T-helper 1 cell (primary cell): ENCODE measurements at places on chromosomes 5 and 9.

DNA sequence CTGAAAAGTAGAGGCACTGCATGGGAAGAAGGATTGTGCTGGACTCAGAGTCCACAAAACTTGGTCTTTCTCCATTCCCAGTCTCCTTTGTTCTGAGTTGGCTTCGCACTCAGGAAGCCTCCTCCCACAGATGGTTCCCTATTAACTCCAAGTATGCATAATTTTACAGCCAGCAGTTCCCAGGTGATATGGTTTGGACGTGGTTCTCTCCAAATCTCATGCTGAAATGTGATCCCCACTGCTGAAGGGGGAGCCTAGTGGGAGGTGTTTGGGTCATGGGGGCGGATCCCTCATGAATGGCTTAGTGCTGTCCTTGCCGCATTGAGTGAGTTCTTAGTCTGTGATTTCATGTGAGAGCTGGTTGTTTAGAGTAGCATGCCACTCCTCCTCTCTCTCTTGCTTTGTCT, 86.6 kb downstream of the FEM1C start:
- DNase-seq: no peak

- no peak for DNase-seq
Measured at GRCh38 chr5:14050821-14051220, 92.3 kb upstream of the TRIO start.

DNA sequence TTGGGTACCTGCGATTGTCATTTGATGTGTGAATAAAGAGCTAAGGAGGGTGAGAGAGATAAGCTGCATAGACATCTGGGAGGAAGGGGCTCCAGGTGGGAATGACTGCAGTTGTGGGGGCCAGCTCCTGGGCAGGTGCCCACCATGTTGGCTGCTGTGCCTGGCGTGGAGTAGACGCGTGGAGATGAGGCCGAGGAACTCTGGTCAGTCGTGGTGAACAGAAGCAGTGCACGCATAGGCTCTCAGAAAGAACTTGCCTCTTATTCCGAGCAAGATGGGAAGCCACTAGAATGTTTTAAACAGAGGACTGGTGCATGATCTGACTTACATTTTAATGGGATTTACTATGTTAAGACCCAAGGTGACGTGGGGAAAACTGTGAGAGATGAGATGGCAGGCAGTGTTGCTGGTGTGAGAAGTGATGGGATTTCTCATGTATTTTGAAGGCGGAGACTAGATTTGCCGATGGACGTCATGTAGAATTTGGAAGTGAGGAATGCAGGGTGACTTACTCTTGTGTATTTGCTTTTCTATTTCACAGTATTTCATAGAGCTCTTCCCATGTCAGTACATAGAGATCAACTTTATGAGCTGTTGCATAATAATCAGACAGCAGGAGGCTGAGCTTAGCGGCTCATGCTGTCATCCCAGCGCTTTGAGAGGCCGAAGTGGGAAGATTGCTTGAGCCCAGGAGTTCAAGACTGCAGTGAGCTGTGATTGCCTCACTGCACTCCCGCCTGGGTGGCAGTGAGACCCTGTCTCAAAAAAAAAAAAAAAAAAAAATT, 71.1 kb downstream of the EHMT1 start:
- no peak for DNase-seq

DNA sequence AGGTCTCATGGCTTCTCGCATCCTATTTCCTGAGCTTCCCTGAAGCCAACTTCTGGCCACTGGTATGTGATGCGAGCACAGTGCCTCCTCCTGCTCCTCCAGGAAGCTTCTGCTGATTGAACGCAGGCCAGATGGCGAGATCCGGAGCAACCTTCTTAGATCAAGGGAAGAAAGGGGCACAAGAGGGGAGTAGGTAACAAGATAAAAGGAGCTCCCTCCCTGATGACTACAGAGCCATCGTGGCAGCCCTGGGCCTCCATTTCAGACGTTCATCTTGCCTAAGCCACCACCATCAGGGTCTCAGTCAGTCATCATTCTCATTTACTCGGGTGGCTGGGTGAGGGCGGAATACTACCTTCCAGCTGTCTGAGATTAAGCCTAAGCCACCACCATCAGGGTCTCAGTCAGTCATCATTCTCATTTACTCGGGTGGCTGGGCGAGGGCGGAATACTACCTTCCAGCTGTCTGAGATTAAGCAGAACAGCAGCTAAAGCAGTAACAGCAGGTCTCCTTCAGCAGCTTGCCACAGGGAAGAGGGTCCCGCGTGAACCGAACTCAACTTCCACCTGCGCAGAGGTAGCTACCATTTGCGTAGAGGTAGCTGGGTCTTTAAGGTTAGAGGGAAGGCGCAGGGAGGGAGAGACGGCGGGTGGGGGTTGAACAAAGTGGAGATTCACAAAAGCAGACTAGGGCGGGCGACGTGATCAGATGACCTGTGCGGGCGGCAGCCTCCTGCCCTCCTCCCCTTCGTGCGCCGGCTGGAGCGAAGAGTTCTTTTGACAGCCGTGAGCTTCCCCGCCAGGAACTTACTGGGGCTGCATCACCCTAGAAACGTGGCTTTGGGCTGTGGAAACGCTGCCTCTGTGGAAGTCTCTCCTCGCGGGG, 27.9 kb upstream of the MGAT1 start:
- DNase-seq: peak; percentile 62

- no peak for DNase-seq
Measured at GRCh38 chr5:67058998-67059743, 137.4 kb downstream of the CD180 start.

- DNase-seq: no peak
Measured at GRCh38 chr9:70641631-70642030, 227.2 kb upstream of the KLF9 start.

DNA sequence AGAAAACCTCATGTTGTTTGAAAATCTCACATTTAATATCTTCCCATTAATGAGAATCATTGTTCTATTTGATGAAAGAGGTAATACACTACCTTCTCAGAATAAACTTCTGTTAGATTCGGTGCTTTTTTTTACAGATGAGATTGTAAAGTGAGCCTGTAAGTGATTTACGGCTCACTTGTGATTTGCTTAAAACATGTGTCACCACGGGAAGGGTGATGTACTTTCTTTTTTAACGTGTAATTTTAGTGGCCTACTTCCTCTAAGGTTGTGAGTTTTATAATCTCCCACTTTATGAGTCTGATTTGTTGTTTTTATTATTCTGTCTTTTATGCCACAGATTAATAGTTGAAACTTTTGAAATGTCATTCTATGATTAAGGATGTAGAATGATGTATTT, 15.9 kb downstream of the ANXA1 start:
- no peak for DNase-seq

DNA sequence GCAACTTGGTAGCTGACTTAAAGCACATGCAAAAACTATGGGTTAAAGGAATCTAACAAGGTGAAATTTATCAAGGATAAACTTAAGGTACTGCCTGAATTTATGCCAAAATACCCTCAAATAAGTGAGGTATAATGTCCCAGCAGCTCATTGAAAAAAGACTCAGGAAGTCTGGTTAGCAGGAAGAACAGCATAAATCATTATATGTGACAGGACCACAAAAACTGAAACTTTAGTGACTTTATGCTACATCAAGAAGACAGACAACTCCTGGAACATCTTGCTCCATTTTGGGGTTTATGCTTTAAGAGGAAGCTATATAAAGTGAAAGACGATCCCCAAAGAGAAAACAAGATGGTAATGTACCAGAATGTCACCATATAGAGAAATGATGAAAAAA, 282.4 kb upstream of the ZNF462 start:
- DNase-seq: no peak

DNA sequence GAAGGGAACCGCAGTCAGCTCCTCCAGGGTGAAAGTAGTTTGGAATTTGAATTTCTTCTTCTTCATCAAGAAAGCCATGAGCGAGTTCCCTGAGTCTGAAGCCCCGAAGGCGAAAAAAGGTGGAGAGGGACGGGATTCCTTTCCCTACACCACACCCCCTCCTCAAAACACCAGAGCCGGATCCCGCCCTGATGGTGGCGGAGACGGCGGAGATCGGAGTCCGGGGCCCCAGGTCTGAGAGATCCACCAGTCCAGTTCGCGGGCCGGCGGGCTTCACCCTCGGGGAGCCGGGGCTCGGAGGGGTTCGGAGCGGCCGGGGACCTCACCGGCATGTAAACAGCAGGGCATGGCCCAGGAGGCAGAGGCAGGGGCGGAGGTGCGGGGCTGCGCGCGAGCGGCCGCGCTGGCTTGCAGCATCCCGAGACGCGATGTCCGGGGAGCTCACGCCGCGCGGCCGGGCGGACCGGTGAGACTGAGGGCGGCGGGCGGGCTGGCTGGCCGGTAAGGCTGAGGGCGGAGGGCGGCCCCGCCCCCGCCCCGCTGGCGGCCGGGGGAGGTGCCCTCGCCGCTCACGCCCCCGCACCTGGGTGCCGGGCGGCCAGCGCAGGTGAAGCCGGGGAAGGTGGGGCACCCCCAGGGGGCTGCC, 606 bp downstream of the EEIG1 start:
- DNase-seq: peak; percentile 68

- DNase-seq: no peak
Measured at GRCh38 chr5:79181419-79182022, 54.4 kb upstream of the JMY start.

DNA sequence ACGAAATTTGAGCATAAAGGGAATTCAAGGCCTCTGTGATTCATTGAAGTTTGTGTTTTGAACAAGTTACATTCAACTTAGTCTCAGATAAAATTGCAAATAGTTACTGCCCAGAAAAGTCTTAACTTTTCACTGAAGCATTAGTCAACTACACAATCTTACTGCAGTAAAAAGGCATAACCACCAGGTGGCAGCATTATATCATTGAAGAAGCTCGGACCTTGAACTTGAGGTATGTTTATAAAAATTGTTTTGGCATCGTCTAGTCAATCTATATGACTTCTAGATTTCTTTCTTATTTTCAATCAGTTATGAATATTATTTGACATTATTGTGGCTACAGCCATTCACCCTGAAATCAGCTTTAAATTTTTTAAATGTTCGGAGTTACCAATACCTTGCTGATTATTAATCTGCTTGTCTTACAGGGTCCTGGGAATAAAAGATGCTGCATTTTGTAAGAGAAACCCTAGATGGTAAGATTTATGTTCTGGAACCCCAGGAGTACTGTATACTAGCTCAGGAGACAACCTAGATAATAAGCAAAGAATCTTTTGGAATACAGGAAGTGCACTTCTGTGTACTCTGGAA, 83.9 kb upstream of the GRAMD2B start:
- DNase-seq: peak; percentile 54

GRCh38 chr9:105886136-105886535, 191.8 kb downstream of the TMEM38B start:
- no peak for DNase-seq

GRCh38 chr5:6604341-6604740, 28.5 kb downstream of the NSUN2 start:
- no peak for DNase-seq

DNA sequence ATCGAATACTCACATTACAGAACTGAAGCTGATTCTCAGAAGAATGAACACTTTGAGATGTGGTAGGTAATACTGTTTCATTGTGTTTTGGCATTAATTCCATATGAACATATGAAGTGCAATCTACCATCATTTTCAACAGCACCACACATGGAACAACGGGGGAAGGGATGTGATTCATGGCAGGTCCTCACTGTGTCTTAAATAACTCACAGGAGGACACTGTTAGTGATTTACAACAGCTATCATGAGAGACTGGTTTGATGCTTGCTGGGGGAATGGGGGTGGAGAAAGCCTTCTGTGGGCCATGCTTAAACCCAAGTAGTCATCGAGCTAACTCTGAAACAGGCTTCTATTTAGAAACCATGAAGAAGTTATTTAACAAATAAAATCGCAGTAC, 232.9 kb downstream of the SPOCK1 start:
- DNase-seq: no peak

DNA sequence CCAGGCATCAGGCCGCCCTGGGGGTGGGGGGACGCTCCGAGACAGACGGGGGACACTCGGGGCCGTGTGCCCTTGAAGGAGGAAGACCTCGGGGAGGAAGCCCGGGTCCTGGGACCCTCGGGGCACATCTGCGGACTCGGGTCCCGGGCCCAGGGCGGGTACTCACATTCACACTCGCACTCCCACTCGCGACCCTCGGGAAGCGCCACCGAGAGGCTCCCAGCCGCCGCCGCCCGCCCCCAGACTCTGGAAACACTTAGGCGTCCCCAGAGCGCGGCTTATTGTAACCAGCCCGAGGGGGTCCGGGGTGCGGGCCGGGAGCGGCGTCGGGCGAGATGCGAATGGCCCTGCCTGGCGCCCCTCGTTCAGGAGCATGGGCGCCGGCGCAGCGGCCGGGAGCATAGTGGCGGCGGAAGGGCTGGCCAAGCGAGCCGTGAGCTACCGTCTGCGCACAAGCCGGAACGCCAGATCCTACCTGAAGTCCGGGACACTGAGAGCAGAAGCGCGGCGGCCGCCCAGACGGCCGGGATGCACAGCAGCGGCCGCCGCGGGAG, 559 bp downstream of the ROR2 start:
- DNase-seq: no peak
